ENCODE measurements at places on chromosomes 5 and 9. TPM values are rescaled to one million over a fixed set of nuclear protein-coding genes. Genes with fewer than 3 reads are reported as not detected.
A peak's percentile ranks its signal among the peaks of the same experiment; 100 is the strongest.

APBA1 gene
- total RNA-seq = 5.1 TPM

DNA sequence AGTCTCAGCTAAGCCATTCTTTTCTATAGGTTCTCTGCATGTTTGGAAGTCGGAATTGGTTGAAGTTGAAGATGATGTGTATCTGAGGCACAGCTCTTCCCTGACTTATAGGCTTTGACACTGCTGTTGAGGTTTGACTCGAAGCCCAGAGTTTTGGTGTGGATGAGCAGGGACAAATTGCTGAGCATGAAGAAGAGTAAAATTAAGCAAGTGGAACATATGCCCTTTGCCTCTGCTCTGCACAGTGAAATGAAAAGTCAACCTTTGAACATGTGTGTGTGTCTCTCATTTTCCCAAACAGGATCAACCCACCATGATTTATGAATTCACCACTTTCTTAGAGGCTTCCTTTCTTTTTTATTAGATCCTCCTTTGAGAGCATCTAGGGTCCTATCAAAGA lies 8.5 kb downstream of the HMHB1 start:
- no peak for DNase-seq

DNA sequence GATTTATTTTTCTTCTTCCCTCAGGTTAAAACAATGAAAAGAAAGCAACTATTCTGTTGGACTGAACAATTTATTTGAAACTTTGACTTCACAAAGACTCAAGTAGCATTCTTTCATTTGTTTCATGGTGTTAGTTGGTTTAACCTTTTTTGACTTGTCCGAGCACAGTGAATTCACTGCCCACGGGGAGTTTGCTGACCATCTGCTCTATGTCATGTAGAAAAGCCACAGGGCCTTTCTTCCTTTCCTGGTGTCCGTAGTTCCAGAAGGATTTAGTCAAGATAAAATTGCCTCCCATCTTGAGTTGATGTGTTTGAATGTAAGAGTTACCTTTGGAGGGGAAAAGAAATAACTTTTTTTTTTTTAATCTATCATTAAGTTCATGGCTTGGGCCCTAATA lies 55.1 kb upstream of the ZNF608 start:
- no peak for DNase-seq

GRCh38 chr9:89853931-89854330 lies 249.1 kb downstream of the GADD45G start:
- no peak for DNase-seq

DNA sequence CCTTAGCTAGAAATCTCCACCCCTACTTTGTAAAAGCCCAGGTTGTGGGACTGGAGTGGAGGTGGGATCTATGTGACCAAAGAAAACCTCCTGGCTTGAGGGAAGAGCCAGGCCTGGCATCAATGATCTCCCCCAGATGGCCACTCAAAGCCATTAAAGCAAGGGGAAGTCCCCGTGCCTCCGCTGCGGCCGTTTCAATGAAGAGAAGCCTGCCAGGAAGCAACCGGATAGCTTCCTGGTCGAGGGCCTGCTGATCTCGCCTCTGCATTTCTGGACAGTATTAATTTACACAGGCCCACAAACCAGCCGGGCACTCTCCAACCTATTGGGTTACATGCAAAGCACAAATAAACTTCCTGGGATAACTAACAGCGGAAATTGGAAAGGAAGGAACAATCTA lies 160.5 kb upstream of the MSX2 start:
- no peak for DNase-seq

GRCh38 chr9:137666955-137667670 lies 48.3 kb downstream of the EHMT1 start:
- peak; percentile 49 for DNase-seq

DNA sequence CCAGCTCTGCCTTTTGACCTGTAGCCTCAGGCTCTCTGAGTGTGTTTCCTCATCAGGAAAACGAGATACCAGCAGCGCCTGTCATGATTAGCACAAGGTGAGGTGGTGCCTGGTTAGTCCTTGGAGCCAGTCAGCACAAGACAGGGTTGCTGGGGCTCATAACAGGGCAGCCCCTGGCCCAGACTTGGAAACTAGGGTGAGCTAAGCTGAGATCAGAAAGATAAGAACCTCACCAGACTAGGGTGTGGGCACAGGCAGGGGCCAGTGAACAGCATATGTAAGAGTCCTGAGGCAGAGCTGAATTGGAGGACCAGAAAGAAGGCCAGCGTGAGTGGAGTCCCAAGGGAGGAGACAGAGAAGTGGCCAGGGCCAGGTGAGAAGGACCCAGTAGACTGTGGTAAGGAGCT lies 42.7 kb upstream of the FUBP3 start:
- no peak for DNase-seq

EXOSC2 gene
- total RNA-seq = 26.4 TPM

- DNase-seq = no peak
Observed at GRCh38 chr9:27632254-27632653, 59.0 kb upstream of the C9orf72 start.

DMRT3 gene
- total RNA-seq = not detected

DNA sequence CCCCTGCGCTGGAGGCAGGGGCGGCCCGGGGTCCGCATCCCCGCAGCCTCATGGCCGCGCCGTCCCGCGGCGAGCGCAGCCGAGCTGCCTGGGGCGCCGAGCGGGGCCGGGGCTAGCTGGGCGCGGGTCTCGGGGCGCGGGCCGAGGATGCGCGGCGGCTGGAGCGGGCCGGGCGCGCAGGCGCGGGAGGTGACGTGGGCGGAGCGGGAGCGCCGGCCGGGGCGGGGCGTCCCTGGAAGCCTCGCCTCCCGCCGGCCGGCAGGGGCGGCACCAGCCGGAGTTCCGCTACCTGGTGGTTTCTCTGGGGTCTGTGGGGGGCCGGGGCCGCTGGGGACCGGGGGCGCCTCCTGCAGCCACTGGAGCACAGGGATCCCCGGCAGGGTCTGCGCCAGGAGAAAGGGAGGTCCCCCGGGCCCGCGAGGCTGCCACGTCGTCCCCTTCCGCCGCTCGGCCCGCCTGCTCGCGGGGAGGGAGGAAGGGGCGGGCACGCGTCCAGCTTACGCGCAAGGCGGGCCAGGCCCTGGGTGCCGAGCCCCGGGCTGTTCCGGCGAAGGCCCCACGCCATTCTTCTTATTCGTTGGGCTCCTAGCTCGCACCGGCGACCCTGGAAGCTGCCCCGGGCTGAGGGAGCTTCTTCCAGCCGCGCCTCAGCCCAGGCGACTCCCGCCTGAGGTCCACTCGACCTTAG lies at the start of gene LPCAT1:
LPCAT1 (minus strand) TSS at position 168 of the 688 bp plus-strand sequence; CDS start at position 52, 116 bp downstream.
- peak; percentile 94 for DNase-seq

GRCh38 chr5:35131723-35132122 lies 84.0 kb upstream of the AGXT2 start:
- no peak for DNase-seq

GDNF gene
- total RNA-seq = 0.88 TPM

GTF2H2 gene
- total RNA-seq = 34.3 TPM

CENPK gene
- total RNA-seq = 3.5 TPM

- DNase-seq = no peak
Observed at GRCh38 chr5:32231241-32231640, 57.1 kb upstream of the GOLPH3 start.

FOXD4L4 gene
- total RNA-seq = 0.31 TPM

GRCh38 chr9:111803924-111804323 lies 9.2 kb upstream of the SHOC1 start:
- DNase-seq = no peak

F12 gene
- 4.2 TPM for total RNA-seq

DNA sequence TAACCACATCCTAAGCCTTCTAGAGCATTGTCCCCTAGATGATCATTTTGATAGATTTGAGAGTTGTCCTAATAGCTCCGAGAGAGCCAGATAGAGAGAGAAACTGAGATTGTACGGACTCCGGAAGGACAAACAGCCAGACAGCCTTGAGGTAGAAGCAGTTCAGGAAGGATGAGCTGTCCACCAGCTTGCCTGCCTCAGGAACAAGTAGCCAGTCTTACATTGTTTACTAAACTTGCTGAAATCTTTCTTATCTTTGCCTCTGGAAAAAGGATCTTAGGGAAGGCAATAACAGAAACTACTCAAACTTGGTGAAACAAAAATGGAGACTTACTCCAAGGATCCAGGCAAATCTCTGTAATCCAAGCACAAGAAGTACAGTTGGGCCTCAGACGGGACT lies 39.0 kb upstream of the SAP30L start:
- no peak for DNase-seq

DNA sequence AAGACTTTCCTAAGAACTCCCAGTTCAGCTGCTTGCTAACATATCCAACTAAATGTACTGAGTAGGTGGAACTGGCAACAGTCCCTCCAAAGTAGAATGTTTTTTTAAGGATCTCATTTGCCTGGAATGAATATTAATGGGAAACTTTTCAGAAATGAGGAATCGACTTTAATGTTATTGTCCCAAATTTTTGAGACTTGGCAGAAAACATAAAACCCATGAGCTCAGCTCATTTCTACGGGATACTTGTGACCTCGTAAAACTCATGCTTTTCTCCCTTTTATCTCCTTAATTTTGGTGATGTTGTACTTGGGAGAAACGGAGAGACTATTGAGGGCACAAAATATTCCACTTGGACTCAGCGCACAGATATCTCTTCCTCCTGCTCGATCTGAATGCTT lies 296.8 kb downstream of the EBF1 start:
- no peak for DNase-seq

OR13C5 gene
- not detected for total RNA-seq
